ENCODE measurements at places on chromosomes 13 and 19.
A peak's percentile ranks its signal among the peaks of the same experiment; 100 is the strongest.

- DNase-seq, result no peak
Observed at GRCh38 chr19:24173882-24174281, 86.9 kb downstream of the ZNF254 start.

DNA sequence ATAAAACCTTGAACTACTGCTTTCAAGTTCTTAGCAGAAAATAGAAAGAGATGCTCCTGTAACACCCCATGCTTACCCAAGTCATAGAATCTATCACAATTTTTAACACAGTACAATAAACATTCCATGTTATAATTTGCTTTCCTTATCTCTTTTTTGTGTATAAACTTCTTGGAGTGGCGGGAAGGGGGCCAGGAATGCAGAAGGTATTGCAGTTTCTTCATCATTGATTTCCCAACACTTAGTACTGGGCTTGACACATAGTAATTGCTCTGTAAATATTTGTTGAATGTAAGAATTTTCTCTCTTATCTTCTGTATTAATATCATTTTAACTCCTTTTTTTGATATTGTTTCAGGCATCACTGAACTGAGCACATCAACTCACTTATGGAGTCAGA is 535.8 kb downstream of the KCTD12 start:
- DNase-seq, result no peak

- no peak for DNase-seq
Observed at GRCh38 chr13:113995051-113995601, 21.2 kb upstream of the C13orf46 start.

DNA sequence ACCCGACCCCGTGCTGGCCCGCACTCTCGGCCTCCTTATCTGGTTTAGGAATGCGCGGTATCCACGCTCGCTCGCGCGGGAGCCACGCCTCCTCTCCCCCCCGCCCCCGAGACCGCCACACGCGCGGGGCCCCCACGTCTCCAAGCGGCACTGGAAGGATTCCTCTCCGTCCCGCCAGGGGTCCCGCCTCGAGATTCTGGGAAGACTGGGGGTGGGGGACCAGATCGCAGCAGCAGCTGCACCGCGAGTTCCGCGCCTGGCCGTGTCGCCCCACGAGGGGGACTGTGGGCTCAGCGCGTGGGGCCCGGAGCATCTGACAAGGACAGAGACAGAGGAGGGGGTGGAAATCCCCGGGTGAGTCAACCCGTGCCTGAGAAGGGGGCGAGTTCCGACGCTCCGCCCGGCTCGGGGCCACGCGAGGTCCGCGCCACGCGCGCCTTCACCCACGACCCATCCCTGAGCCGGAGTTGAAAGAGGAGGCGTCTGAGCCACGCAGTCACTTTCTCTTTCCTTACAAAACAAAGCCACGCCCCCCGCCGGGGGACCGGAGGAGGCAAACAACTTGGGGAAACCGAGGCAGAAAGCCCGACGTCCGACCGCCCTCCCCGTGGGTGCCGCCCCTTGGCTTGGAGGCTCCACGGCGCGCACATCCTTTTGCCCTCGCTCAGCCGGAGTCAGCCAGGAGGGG is 814 bp downstream of the S1PR2 start:
- DNase-seq, result peak; percentile 38

- no peak for DNase-seq
Observed at GRCh38 chr13:43516401-43516833, 270.4 kb downstream of the ENOX1 start.

Data from NCI-H1930 (cell line).